K562 (cell line): ENCODE measurements at places on chromosomes 4 and X. TPM values are rescaled to one million over a fixed set of nuclear protein-coding genes. Genes with fewer than 3 reads are reported as not detected.

DNA sequence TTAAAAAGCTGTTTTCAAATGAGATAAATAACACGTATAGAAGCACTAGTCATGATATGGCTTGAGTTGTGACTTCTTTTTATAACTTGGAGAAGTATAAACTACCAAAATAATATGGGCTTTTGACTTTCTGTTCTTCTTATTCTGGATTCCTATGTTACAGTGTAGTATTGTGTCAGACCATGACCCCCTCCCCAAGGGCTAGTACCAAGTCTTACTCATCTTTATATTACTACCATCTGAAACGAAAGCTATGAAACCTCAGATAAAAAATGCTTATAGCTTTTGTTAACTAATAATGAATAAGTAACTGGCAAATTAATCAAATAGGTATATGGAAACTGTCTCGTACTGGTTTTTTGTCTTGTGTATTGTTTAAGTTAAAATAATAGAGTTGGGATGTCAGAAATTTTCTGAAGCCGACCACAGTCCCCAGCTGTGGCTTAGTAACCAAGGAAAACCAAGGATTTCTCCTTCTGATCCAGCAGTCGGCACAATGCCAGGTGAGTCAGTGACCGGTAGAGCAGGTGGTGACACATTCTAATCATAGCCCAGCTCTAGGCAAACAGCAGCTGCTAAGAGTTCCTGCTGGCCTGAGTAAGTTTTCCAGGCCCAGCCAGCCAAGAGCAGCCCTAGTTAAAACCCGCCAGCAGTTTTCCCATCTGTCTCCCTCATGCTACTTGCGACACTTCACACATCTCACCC is 163.3 kb upstream of the PRDX4 start:
- no peak for DNase-seq

GRCh38 chr4:20253735-20254409 is 2.2 kb downstream of the SLIT2 start:
- DNase-seq = no peak

DNA sequence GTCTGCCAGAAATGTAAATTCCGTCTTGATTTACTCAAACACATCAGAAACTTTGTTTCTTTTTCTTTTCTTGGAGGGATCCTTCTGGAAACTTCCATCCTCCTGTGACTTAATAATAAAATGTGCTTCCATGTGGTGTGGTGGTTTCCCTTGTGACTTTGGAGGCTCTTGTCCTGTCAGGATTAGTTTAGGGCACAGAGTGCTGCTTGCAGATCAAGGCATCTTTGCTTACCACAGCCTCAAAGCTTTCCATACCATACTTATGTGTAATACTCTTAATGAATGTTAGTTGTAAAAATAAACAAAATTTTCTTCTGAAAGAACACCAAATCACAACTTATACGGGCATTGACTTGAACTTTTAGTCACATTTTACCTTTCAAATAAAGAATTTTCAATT is 27.4 kb downstream of the GBA3 start:
- no peak for DNase-seq

AADAT gene
- 0.11 TPM in 1 of 2 replicates, not detected in the other for total RNA-seq

DNA sequence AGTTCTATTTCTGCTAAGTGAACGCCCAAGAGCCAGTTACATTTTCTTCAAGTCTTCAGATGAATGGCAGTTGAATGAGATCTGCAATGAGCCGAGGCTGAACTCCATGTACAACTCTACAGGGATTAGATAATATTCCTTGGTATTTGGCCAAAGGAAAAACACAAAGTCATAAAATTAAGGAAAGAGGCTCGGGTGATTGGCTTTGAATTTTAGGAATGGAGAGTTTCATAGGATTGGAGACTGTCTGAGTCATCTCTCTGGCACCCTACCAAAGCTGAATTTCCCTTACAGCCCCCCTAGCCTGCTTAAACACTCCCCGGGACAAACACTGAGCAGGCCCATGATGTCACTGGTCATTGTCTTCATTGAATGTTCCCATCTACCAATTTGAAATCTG is 188.0 kb upstream of the C1QTNF7 start:
- DNase-seq = no peak

GRCh38 chrX:13254076-13254785 is 65.6 kb downstream of the ATXN3L start:
- peak; percentile 83 for DNase-seq
